ENCODE measurements at places on chromosomes 2 and 18.
A peak's percentile ranks its signal among the peaks of the same experiment; 100 is the strongest.

- peak; percentile 87 for DNase-seq
These were observed 176.7 kb downstream of the NRP2 start for GRCh38 chr2:205858881-205859441.

GRCh38 chr2:727071-727470, 49.9 kb upstream of the TMEM18 start:
- no peak for DNase-seq

DNA sequence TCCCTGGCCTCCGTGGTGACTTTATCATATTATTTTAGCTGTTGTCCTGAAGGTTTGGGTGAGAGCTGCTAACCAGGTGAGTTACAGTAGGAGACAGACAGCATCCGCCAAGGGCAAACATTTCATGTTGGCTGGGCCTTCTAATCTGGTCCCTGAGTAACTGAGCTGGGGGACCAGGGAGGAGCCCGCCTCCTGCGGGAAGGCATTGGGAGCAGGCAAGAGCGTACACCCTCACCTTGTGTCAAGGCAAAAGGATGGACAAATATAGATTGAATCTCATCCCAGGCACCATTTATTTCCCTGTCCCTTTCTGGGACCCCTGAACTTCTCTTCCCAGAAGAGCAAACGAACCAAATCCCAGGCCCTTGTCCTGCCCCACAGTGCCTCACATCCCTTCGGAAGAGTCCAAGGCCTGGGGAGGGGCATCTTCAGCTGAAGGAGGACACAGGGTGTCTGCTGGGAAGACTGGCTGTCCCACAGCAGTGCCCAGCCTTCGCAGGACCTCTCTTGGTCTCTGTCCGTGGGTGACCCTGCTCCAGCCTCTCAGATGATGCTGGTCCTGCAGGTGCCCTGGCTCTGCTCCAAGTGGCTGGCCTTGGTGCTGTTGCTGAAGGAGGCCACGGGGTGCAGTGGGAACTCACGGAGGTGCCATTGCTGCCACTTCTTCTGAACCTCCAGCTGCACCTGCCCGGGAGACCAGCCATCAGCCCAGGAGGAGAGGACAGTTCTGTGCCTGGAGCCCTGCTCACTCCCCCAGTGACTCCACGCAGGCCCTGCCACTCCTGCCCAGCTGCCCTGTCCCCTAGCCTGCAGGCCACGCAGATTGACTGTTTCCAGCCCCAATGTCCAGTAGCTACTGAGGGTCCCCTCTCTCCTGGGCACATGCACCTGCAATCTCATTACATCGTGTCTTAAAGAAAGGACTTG, 8.2 kb downstream of the TMEM37 start:
- DNase-seq: no peak

GRCh38 chr2:240618776-240619175, 6.5 kb upstream of the GPR35 start:
- DNase-seq: no peak

GRCh38 chr2:10267036-10267435, 35.7 kb upstream of the HPCAL1 start:
- DNase-seq: no peak

GRCh38 chr2:14937336-14937735, 304.8 kb downstream of the LRATD1 start:
- no peak for DNase-seq

GRCh38 chr18:32770666-32771168, 2.1 kb downstream of the KLHL14 start:
- DNase-seq: no peak

DNA sequence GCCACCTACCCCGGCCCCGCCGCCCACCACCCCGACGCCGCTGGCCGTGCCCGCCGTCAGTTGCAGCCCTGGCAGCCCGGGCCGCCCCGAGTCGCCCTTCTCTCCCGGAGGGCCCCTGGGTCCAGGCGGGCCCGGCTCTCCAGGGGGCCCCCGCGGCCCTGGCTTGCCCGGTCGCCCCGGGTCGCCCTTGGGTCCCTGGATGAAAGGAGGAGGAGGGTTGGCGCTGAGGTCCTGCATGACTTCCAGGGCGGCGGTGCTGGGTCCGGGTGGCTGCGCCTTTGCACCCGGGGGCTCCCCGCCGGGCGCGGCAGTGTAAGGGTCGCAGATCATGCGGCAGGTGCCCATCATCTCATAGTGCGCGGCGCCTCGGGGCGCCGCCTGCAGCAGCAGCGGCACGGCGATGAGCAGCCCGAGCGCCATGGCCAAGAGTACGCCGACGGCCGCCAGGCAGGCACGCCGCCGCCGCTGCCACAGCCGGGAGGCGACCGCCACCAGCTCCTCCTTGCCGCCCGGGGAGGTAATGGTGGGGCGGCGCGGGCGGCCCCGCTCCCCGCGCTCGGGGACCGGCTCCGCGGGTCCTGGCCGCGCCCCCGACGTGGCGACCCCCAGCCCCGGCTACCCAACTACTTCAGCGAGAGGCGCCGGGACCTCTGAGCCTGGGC, 570 bp downstream of the C1QL2 start:
- DNase-seq: no peak

DNA sequence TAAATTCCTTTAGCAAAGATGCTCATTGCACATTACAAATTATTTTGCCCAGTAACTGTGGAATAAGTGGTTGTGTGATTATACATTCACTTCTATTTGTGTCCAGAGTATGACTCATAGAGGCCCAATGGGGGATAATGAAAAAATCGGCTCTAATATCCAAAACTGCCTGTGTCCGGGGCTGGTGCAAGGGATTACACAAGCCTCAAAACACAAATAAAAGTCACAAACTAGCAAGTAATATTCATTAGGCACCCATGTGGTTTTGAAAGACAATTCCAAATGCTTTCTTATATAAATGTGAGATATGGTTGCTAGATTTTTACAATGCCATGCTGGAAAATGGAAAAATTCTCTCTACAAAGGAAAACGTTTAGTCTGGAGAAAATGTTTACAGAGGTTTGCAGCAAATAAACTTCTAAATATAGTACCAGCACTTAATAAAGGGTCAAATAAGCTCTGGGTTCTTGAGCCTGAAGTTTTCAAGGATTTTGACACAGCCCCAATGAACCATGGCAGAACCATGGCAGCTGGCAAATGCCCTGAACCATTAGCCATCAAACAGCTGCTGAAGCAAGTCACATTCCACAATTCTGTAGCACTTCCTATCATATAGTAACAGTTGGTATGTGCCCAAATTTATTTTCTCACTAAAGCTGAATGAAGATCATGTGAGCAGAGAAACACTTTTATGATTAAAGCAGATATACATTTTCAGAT, 40.5 kb downstream of the IRS1 start:
- DNase-seq: peak; percentile 55

DNA sequence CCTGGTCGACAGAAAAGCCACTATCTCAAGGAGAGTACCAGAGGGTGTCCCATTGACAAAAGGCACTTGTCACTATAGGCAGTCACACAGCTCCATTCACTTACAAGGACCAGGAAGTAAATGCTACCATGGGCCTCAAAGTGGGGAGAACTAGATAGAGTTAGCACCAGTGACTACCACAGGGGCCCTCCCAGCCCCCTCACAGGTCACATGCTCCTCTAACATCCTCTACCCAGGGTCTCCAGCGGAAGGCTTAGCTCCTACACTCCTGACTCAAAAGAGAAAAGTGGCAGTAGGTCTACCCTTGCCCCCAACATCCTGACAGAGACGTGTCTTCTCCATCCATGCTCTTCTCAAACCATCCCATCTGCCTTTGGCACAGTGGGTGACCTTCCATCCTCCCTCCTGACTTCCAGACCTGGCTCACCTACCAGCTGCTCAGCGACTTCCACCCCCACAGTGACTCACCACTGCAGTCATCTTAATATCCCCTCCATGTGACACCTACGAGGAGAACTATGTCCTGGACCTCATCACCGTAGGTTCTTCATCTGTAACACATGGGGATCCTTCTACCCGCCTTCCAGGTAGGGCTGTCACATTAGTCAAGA, 5.6 kb upstream of the DNMT3A start:
- no peak for DNase-seq

DNA sequence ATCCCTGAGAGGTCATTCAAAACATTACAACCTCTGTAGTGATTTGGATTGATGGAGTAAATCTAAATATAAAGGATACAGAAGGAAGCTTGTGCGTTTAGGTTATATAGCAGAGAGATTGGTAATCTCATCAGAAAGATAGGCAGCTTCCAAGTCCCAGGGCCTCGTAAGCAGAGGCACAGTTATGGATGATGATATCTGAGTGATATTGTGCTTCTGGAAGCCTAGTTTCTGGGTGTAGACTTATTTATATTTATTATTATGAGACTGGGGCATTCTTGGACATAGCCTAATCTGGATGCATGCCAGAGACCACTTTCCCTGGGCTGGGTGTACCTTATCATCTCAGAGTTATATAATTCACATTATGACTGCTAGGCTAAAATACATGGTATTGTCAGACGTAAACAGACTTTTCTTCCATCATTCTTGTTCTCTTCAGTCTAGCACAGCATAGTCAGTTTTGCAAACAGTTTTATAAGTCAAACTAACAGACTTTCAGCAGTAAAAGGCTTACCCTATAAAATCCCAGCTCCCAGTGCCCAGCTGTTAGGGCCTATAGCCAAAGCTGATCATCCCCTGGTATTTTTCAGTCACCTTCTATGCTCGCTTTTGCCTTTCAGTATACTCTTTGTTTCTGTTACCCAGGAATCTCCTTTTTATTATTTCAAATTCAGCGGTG, 47.9 kb downstream of the RAB3GAP1 start:
- no peak for DNase-seq

DNA sequence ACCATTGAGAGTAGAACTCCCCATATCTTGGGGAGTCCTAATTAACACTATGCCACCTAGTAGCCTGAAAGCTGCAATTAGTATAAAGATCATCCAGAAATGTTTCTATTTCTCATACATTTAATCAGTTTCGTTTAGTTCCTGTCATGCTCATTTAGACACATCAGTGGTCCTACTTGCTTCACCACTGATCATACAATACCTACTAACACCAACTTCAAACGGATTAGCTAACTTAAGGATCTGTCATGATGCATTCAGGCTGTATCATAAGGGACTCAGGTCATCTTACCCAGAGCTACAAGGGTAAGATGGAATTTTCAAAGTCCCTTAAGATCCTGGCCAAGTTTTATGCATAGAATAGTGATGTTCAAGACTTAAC, 6.8 kb downstream of the SRSF7 start:
- DNase-seq: no peak

DNA sequence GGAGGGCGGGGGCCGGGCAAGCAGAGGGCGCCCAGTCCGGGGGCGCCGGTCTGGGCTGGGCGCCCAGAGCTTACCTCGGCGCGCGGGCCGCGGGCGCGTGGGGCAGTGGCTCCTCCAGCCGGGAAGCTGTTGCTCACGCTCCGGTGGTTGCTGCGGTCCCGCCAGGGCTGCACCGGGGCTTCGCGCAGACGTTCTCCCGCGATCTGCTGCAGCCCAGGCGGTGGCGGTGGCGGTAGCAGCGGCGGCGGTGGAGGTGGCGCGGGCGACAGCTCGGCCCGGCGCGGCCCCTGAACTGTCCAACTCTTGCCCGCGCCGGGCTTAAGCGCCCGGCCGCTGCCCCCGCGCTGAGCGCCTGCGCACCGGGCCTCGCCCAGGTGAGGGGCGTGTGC, 391 bp downstream of the ZNF385B start:
- peak; percentile 4 for DNase-seq

DNA sequence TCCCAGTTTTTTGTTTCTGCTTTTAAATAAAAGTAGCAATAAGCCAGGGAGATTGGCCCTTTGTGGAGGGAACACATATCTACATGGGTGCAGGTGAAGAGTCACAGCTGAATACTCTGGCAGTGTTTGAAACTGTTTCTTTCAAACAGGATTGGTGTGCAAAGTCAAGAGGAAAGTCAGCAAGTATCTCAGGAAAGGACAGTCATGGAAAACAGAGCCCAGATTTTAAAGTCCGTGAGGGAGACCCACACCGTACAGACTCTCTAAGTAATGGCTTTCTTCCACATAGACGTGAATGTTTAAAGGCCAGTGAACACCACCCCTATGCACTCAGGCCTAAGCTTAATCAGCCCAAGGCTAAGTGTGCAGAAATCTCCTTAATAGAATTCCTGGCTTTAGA, 95.3 kb downstream of the GFPT1 start:
- DNase-seq: no peak

DNA sequence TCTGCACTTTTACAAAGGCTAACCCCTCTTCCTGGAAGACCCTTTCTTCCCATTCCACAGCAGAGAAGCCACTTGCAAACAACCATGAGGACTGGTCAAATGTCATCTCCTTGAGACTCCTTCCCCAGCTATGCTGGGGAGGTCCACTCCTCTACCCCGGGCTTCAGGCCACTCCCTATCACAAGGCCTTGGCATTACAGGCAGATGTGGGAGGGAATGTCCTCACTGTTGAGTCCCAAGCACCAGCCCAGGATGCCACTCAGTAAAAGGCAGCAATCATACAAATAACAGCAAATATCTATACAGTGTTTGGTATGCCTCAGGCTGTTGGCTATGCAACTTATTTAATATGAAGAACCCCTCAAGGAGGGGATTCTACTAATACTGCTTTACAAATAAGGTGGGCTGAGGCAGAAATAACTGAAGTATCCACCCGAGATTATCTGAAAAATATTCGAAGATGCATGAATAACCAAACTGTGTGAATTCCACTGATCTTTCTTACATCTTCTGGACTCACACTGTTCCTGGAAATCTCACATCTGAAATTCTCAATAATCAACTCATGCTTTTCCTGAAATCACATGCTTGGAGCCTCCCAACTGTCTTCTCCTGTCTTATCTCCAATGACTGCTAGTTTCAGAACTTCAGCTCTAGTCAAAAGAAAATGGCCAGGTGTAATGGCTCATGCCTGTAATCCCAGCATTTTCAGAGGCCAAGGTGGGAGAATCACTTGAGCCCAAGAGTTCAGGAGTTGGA, 226.3 kb downstream of the TCF4 start:
- no peak for DNase-seq

GRCh38 chr18:73653251-73653650, 494.4 kb downstream of the FBXO15 start:
- no peak for DNase-seq

DNA sequence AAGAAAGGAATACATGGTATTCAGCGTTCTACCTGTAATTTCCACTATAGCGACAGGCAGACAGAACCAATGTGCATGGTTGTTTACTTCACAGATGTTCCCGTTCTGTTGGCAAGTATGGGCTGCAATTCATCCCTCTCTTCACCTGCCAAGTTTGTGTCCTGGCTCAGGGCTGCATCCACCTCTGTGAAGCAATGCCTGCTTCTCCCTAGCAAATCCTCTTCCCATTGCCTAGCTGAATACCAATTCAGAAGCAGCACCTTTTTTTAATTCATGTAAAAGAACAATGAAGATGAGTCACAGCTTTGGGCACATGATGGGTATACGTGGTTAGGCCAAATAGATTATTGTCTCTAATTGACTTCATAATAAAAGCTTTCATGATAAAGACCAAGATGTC, 54.7 kb upstream of the LRATD1 start:
- no peak for DNase-seq

- DNase-seq: no peak
These were observed 129.3 kb downstream of the ZNF236 start for GRCh38 chr18:76951456-76952247.

- peak; percentile 44 for DNase-seq
These were observed 27.4 kb upstream of the SPR start for GRCh38 chr2:72859831-72860262.

DNA sequence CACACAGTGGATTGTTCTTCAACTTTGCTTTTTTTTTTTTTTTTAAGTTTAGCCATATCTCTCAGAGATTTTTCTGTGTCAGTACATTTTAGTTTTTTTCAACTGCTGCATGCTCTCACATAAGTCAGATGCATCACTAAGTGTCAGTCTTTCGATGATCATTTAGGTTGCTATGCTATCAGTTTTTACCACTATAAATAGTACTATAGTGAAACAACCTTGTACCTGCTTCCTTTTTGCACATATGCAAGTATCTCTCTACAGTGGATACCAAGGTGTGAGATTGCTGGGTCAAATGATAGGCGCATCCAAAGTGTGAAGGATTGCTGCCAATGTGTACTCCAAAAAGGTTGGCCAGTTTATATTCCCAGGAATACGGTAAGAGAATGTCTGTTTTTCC, 33.5 kb upstream of the MAP4K3 start:
- DNase-seq: no peak
